ENCODE measurements at places on chromosomes 3 and 15.
A peak's percentile ranks its signal among the peaks of the same experiment; 100 is the strongest.

GRCh38 chr15:97036301-97036700 lies 705.8 kb downstream of the NR2F2 start:
- peak; percentile 49 for DNase-seq

- no peak for DNase-seq
Observed at GRCh38 chr3:55296791-55297190, 190.3 kb downstream of the WNT5A start.

- DNase-seq = no peak
Observed at GRCh38 chr3:45915518-45916231, 27.6 kb upstream of the CXCR6 start.

- DNase-seq = no peak
Observed at GRCh38 chr3:78911394-78911793, 856.4 kb downstream of the ROBO1 start.

- no peak for DNase-seq
Observed at GRCh38 chr3:16318176-16318575, 53.2 kb downstream of the OXNAD1 start.
